ENCODE measurements at places on chromosomes 6 and 20. TPM values are rescaled to one million over a fixed set of nuclear protein-coding genes. Genes with fewer than 3 reads are reported as not detected.

DNA sequence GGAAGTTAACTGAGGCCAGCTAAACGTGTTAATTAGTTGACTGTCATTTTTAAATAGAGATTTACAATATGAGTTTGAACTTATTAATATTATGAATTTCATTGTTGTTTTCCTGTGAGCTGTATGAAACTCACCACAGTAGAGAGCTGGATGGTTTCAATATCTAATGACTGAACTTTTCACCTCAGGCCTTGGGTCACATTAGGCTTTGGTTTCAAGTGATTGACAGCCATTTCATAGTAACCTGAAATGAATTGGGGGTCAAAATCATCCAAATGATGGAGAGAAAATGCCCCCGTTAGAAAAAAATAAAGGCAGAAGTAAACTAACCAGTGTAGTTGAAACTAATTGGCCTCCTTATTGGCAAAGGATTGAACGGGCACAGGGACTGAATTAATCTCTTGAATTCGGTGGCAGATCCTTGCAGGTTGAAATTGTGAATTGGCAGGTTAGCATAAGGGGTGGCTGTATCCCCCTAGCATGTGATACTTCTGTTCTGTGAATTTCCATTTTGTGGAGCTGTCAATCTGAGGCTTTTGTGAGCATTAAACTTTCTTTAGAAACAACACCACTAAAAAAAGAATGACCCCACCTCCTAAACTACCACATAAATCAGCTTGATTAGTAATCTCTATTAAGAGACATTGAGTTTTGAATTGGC, 155.1 kb upstream of the MMS22L start:
- no peak for DNase-seq

GRCh38 chr6:18406955-18407749, 20.0 kb downstream of the RNF144B start:
- no peak for DNase-seq

DNA sequence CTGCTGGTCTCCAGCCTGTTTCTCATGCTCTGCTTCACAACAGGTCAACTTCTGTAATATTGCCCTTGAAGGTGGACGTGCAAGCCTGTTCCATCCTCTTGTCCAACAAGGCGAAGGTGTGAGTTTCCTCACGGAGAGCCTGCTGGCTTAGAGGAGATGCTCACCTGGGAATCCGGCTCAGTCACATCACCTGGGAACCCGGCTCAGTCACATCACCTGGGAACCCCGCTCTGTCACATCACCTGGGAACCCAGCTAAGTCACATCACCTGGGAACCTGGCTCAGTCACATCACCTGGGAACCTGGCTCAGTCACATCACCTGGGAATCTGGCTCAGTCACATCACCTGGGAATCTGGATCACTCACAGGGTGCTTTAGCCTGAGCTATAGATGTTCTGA, 230.1 kb downstream of the ERMARD start:
- DNase-seq, result no peak

DNA sequence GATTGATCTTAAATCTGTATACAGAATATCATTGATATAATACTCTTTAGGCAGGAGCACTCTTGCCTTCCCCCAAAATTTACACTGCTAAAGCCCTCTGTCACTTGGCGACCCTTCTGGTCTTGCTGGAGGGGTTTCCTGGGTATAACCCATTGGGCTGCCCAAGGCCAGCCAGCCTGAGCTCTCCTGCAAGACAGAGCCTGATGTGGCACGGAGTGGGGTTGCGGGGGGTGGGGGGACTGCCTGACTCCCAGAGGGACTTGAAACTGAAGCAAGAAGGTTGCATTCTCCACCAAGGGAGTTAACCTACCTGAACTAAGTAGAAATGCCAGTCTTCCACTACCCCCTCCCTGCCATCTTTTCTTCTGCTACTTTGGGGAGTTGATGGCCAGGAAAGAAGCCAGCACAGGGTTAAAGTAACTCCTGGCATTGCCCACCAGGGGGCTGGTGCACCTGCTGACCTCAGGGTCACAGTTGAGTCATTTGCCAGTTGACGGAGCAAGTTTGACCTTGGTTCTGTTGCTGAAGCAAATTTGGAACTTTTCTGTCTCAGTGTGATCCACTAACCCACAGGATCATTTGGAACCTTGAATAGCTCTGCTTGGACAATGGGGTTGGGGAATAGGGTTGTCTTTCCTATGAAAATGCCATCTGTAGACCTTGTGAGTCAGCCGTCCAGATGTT, 79.4 kb downstream of the ASXL1 start:
- no peak for DNase-seq

GRCh38 chr20:54532573-54532972, 57.2 kb downstream of the DOK5 start:
- DNase-seq, result no peak

GRCh38 chr6:130515306-130515705, 149.5 kb downstream of the TMEM200A start:
- no peak for DNase-seq

CST11 gene
- not detected for polyA plus RNA-seq

DNA sequence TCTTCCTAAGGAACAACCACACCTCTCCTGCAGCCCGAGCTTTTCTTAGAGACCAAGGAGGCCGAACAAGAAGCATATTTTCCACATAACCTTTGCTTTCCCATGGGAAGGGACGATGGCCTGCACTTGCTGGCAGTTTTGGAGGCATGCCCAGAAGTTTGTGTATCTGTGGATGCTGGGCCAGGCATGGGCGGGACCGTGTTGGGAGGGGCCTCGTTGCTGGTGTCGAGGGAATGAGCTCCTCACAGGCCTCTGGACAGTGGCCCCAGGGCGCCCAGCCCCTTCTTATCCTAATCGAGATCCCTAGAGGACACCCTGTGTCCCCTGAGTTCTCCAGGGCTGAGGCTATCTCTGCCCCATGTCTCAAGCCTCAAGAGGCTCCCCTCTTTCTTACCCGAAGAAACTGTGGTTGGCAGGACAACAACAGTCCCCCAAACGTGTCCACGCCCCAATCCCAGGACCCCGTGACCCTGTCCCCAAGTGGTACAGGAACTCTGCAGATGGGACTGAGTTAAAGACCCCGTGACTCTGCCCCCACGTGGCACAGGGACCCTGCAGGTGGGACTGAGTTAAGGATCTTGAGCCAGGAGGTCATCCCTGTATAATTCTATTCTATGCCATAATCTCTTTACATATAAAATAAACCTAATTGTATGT, 99.5 kb upstream of the BHLHE23 start:
- no peak for DNase-seq

SLC25A27 gene
- 112 TPM for polyA plus RNA-seq

PDCD2 gene
- polyA plus RNA-seq, result 61.4 TPM

TPBG gene
- polyA plus RNA-seq, result 5.1 TPM

DNA sequence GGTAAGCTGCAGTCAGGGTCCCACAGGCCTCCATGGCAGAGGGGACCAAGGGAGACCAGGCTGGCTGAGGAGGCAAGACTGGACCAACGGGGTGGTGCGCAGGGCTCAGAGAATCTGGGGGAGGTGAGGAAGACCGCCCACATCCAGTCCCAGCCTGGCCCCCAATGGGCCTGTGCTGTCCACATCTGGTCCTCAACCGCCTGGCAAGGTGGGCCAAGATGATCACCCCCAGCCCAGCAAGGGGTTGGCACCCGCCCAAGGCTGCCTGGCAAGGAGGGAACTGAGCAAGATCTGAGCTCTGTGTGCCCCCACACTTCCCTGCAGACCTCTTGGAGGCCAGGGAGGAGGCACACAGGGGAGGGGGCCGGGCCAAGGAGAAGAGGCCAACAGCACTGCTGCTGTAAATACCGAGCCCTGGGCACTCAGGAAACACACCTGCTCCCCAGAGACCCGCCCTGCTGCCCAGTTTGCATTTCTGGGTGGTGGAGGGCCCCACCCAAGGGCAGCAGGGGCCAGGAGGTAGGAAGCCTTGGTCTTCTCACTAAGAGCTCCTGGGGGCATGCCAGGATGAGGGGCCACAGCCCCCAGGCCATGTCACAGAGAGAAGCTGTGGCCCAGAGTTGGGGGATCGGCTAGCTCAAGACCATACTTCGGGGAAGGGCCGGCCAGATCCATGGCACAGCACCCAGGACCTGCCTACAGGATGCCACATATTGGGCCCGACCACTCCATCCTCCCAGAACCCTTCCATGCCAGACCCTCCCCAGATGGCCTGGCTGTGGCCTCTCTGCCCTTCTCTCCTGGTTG, 109.6 kb downstream of the ASXL1 start:
- DNase-seq, result no peak
